ENCODE measurements at places on chromosomes 2 and 18. TPM values are rescaled to one million over a fixed set of nuclear protein-coding genes. Genes with fewer than 3 reads are reported as not detected.

DNA sequence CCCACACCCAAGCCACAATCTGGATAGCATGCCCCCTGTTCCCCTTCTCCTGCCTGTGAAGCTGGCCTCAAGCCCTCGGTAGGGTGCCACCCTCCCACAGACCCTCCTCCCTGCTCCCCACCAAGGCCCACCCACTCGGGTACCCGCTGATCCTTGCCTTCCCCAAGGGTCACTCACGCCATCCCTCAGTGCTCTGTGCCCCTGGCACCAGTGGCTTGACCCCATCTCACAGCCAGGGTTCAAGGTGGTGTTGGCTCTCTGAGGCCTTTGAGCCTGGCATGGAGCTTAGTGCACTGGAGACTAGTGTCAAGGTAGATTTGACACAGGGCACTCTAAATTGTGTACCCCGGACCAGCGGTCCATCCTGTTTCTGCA is 11.9 kb downstream of the ADRA2B start:
- no peak for DNase-seq

DNA sequence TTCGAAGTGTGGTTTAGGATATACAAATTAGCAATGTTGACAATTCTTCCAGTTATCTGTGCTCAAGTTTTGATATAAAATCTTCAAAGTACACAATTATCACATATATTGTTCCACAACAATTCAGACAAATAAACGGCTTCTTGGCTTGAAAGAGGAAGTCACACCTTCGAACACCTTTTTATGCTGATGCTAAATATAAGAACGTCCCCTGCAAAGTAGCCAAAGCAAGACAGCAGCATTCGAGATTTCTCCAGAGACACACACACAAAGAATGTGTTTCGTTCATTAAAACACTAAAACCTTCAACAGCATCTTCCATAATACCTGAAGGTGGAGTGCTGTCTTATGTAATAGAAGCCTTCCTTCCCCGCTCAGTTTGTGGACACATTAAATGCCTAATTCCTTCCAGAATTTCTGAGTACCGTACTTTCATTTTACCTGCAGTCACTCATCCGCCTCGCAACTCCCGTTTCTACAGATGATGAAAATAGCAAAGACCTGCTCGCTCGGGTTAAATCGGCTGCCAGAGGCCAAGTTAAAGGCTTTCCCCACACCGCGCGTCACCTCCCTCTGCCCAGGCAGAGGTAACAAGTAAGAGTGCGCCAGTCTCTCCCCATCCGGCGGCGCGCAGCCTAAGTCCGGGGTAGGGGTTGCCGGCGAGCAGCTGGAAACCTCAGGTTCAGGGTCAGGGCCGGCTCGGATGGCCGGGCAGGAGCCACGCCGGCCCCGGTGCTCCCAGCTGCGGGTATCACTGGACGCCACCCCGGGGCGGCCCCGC is 847 bp downstream of the SERPINE2 start:
- peak; percentile 40 for DNase-seq

DNA sequence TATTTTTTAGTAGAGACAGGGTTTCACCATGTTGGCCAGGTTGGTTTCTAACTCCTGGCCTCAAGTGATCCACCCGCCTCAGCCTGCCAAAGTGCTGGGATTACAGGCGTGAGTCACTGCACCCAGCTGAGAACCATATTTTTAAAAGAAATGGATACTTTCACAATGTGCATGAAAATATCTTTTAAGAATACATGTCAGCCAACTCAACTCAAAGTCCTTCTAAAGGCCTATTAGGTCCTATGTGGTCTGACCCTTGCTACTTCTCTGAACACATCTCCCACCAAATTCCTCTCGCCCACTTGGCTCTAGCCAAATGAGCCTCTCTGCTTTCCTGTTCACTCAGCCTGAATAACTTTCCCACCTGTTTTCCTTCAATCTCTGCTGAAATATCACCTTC is 119.6 kb downstream of the MTX2 start:
- no peak for DNase-seq

GRCh38 chr2:65045651-65046050 is 10.6 kb upstream of the CEP68 start:
- DNase-seq: no peak

GRCh38 chr2:115160531-115161080 is 718.2 kb downstream of the DPP10 start:
- DNase-seq: peak; percentile 52

GRCh38 chr2:121263996-121264715 is 20.8 kb downstream of the TFCP2L1 start:
- DNase-seq: no peak

- no peak for DNase-seq
These were observed 2.4 kb downstream of the DGKD start for GRCh38 chr2:233356546-233357308.

DNA sequence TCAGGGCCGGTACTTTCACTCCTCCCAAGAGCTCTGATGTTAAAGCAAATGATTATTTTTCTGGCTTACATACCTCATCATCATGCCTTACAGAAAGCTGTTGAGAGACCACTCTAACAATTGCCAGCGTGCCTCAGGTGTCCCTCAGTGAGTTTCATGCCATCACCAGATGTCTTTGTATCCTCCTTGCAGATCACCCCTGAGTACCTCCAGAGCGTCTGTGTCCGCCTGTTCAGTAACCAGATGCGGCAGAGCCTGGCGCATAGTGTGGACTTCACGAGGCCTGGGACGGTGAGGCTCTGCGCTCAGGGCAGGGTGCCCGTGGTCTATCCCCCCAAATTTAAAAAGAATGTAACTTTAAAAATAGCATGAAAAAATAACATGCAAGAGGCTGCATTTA is 41.3 kb downstream of the ARMC9 start:
- DNase-seq: no peak

GRCh38 chr2:137769406-137769805 is 194.9 kb upstream of the HNMT start:
- no peak for DNase-seq

DNA sequence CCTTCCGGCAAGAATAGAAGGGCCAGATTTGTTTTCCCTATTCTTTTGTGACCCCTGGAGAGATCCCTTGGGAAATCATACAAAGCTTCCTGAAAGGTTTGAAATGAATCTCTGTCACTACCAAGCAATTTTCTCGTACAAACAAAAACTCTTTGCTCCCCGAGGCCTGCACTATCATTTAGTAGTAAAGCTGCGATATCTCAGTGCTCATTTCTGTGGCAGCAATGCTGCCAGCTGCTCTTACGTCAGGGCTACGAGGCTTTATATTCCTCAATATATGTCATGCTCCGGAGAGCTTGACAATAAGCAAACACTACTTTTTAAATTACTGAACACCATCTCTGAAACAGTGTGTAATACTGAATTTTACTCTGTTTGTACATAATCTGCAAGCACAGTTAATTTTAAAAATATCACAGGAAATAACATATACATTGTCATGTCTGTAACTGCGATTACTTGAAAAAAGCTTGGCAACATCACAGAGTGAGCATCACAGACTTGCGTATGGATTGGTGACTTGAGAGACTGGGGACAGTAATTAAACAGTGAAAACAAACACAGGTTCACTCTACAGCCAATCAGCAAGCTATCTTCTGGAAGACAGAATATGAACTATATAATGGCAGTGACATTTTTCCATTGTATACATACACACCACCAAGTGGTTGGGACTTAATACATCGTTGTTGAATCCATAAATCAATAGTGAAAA is 403.3 kb upstream of the NETO1 start:
- no peak for DNase-seq

DNA sequence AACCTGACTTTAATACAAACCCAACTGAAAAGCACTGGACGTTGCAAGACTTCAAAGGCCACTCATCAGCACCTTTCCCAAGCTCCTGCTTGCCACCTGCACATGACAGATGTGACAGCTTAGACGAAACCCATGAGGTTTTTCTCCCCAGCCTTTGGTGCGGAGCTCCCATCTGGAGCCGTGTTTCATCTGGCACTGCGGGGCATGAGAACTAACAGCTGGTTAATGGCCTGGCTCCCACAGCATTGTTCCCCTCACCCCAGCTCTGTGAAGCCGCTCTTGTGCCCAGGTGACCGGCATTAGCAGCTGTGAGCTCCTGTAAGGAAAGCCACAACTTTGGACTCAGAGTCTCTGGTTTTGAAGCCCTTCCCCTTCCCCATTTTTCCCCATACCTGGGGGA is 50.9 kb downstream of the GALR1 start:
- no peak for DNase-seq

The COL4A4 gene
- 0.40 TPM for total RNA-seq

The SPATA3 gene
- not detected for total RNA-seq

The MLPH gene
- total RNA-seq: 87.9 TPM
